ENCODE measurements at places on chromosomes 12 and 14.

DNA sequence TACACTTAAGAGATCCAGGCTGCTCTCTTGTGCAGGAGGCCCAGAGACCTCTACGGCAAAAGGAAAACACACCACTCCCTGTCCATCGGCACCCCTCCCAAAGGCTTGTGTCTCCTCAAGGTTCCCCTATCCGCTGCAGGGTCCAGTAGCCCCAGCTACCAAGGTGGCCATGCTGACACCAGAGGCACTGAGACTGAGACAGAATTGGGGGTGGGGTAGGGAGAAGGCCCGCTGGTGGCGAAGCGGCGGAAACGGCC, 590 bp downstream of the DDIT3 start:
- DNase-seq = no peak

DNA sequence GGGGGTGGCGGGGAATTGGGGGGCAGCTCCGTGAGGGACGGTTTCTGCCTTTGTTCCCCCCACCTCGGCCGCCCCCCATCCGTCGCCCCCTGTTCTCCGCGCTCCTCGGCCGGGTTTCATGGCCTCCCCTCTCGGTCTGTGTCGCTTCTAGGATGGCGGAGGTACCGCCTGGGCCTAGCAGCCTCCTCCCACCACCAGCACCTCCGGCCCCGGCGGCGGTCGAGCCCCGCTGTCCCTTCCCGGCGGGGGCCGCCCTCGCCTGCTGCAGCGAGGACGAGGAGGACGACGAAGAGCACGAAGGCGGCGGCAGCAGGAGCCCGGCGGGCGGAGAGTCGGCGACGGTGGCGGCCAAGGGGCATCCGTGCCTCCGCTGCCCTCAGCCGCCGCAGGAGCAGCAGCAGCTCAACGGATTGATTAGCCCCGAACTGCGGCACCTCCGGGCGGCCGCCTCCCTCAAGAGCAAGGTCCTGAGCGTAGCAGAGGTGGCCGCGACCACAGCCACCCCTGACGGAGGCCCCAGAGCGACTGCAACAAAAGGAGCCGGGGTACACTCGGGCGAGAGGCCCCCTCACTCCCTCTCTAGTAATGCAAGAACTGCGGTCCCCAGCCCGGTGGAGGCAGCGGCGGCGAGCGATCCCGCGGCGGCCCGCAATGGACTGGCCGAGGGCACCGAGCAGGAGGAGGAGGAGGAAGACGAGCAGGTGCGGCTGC, 575 bp downstream of the NAA30 start:
- DNase-seq = no peak

DNA sequence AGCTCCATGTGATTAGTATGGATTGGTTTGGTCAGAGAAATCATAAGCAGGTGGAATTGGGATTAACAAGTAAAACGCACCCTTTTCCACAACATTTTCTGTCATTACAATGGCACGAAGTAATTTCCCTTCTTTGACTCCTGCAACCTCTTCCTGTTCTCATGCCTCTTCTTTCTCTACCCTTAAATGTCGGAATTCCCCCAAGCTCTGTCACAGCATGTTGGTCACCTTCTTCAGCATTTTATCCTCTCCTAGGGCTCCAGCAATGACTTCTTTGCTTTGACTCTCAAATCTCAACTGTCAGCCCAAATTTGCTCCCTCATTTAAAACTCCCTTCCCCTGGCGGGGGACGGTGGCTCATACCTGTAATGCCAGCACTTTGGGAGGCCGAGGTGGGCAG, 5.3 kb upstream of the GRIP1 start:
- DNase-seq = no peak

DNA sequence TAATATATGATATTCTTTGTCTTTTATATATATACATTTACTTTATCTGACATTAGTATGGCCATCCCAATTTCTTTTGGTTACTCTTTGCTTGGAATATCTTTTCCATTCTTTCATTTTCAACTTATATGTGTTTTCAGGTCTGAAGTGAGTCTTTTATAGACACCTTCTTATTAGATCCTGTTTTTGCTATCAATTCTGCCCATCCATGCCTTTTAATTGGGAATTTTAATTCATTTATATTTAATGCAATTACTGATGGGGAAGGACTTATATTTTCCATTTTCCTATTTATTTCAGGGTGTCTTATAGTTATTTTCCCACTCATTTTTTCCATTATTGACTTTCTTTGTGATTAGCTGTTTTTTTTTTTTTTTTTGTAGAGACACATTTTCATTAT, 43.4 kb downstream of the GABARAPL1 start:
- no peak for DNase-seq

DNA sequence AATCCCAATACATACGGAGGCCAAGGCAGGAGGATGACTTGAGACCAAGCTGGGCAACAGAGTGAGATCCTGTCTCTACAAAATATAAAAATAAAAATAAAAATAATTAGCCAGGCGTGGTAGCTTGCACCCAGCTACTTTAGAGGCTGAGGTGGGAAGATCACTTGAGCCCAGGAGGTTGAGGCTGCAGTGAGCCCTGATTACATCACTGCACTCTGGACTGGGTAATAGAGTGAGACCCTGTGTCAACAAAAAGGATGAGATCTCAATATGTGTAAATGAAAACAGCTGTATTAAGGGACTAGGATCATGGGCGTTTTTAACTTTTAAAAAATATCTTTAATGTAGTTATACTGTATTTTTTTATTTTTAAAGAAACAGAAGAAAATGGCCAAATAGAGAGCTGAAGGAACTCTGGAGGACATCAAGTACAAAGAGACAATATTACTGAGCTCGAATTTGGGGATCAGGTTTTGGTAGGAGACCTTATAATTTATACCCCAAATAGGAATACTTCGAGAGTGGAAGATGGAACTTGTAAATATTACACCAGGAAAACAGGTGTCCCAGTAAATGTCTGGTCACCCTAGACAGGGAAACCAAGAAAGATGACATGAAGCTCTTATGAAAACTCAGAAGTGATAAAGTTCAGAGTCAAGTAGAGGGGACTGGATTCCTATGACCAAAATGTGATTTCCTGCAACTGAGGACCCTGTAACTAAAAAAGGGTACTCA, 13.1 kb downstream of the BATF start:
- no peak for DNase-seq
